ENCODE measurements at places on chromosomes 5 and 9.
A peak's percentile ranks its signal among the peaks of the same experiment; 100 is the strongest.

DNA sequence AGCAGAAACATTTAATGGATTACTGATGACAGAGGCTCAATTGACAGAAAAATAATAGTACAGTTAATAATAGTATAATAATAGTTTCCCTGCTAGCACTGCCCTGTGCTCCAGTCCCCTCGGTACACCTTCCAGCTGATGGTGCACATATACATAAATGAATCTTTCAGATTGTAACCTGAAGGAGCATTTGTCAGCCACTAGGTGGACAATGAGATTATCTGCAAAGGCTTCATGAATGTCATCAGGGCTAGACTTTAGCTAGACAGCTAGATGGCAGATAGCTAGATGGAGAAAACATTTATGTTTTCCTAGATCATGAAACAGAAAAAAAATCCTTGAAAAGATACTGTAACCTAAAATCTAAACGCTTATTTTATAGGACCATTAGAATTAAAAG is 304.4 kb upstream of the SMC2 start:
- DNase-seq: no peak

- no peak for DNase-seq
These were observed 587.9 kb downstream of the MTRR start for GRCh38 chr5:8456846-8457186.

DNA sequence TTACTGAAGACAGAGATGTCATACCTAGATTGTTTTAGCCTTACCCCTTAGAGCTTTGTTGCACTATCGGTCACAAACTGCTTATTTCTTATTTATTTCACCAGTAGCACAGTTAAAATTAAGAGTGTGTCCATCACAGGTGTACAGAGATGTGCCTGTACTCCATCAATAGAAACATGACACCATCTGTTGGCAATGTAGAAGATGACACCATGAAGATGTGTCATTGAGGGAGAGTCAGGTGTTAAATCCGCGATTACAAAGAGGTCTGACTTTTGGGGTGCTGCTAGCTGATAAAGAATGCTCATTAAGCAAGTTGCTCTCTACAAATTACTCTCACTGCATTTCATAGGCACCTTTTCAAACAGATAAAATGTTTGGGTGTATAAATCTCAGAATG is 164.4 kb downstream of the SMARCA2 start:
- DNase-seq: no peak

GRCh38 chr5:156963125-156963524 is at the start of gene TIMD4:
TSS of gene TIMD4 (minus strand) at chr5:156963226. CDS start at chr5:156963198, 28 bp downstream.
- no peak for DNase-seq

DNA sequence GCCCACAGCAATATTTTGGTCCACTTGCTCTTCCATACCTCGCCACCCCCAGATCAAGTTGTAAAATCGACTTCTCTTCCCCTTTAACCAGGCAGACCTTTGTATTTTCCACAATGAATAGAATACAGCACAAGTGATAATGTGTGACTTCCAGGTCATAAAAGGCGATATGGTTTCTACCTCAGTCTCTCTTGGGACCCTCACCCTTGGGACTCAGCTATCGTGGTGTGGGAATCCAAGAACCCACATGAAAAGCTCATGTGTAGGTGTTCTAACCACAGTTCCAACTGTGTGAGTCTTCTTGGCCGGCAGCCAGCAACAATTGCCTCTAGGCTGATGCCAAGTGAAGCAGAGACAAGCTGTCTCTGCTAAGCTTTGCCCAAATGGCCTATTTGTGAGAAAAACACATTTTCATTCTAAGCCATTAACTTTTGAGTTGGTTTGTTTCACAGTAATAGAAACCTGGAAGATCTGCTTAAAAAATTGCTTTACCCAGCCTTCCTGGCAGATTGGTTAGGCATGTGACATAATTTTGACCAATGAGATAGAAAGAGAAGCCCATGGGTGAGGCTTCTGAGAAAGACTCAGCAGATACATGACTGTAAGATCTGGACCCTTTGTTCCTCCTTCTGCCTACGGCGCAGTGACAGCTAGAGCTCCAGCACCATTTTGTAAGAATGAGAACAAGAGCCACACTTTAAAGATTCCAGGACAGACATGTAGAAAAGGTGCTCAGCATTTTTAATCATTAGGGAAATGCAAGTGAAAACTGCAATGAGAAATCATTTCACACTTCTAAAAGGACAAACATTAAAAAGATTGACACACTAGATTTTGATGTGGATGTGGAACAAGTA is 18.3 kb upstream of the MLLT3 start:
- DNase-seq: peak; percentile 74

- DNase-seq: peak; percentile 3
These were observed 160.3 kb downstream of the HSD17B3 start for GRCh38 chr9:96141666-96142065.

- no peak for DNase-seq
These were observed 79.7 kb downstream of the PBX3 start for GRCh38 chr9:125826850-125827249.

DNA sequence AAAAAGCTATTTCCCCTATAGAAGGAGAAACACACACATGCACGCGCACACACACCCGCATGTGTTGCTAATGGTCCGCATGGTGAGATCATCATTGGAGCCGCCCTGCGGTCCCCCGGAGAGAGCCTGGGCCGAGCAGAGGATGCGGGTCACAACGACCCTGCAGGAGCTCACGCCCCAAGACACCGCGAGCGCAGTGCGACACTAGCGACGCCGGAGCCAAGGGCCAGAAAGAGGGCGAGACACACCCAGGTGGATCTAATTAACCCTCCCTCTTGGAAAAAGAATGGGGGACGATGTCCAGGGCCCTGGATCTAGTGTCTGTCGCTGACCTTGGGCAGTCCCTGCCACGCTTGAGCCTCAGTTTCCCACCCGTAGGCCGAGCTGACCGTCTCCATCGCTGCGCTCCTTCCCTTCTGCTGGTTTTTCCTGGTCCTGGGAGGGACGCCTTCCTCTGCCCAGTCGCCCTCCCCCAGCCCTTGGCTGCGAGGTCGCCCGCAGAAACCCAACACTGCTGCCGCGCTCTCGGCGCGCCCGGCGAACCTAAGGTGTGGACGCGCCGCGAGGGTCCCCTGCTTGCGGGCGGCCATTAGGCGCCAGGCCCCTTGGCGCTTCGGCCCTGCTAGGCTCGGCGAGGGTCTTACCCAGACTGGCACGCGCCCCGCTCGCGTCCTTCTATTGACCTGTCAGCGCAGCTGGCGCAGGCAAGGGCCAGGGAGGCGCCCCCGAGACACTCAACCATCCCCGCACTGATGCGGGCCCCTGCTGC is 47.5 kb upstream of the RNF20 start:
- no peak for DNase-seq

- DNase-seq: no peak
These were observed 119.9 kb downstream of the PAX5 start for GRCh38 chr9:36914212-36914577.

- no peak for DNase-seq
These were observed 109.1 kb upstream of the RPS23 start for GRCh38 chr5:82387001-82387818.

DNA sequence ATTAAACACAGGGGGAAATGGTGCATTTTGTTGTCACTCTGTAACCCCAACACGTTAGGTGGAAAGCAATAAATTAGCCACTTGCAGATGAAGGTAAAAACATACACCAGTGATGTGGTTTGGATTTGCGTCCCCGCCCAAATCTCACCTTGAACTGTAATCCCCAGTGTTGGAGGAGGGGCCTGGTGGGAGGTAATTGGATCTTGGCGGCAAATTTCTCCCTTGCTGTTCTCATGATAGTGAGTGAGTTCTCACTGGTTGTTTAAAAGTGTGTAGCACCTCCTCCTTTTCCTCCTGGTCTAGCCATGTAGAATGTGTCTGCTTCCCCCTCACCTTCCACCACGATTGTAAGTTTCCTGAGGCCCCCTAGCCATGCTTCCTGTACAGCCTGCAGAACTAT is 17.2 kb downstream of the EPB41L4A start:
- no peak for DNase-seq
